ENCODE measurements at places on chromosomes 1 and 21.

- DNase-seq = peak; percentile 76
Measured at GRCh38 chr1:62175568-62176179, 19.0 kb upstream of the L1TD1 start.

DNA sequence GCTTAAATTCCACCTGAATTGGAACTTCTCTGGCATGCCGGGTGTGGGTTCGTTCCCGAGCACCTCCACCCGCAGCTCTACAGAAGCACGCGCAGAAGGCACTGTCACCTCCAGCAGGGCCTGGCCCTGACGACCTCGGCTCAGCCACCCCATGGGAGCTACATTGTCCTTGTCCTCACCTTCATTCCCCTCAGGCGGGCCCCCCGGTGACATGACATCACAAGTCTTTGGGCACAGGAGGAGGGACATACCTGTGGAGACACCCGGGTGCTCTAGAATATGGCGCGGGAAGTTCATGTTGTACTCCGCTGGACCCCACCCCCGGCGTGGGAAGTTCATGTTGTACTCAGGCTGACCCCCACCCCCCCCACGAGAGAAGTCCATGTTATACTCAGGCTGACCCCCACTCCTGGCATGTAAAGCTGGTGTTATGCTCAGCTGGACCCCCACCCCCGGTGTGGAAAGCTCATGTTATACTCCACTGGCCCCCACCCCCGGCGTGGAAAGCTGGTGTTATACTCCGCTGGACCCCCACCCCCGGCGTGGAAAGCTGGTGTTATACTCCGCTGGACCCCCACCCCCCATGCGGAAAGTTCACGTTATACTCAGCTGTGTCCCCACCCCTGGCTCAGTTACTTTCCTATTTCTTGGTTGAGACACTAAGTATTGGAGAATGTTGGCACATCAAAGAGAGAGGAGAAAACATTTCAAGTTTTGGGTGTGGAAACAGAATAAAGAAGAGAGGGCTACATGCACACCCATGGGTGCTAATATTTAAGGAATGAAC, 37.6 kb downstream of the UMODL1 start:
- no peak for DNase-seq

DNA sequence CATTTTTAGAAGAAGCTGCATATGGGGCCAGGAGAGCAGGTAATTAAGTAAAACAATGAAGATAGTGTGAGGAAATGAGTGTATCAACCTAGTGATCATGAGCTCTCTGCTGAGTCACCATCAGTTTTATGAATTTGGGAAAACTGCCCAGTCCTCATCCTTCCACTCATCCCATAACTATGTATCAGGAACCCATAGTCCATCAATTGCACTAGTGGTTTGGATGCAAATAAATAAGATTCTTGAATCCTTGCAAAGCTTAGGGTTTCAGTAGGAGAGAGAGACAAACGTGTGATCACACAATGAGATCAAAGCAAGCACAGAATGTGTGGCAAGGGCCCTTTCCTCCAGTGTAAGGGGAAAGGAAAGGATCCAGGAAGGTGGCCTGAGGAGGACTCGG, 145.6 kb downstream of the ZZZ3 start:
- DNase-seq = no peak

DNA sequence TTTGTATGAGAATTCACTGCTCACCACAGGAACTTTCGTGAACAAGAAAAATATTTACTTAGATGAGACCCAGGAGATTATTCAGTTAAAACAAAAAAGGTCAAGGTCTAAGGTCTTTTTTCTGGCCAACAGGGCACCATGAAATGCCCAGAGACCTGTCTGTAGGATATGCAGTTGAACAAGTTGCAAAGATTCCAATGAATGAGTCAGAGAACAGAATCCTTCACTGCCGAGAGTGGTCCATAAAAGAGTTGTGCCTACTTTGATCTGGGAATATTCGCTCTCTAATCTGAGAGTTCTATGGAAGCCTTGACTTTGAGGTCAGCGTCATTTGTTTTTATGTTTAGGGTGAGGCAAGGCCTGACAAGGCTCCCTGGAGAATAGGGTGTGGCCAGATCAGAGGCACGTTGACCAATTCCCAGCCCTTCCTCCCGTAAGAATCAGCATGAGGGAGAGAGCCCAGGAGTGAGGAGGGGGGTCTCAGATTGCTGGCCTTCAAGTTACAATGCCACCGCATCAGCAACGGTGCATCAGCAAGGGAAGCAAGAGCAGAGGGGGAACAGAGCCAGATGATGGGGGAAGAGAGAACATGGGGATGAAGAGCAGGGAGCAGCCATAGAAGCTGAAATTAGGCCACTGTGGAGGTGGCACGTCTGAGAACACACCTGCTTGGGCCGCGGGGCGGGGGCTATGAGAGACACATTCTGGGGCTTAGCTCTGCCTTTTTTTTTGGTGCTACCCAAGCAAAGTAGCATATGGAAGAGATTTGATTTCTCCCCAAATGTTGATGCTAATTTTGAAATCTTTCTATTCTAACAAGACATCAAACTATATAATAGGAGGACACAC, 206.4 kb upstream of the RAB4A start:
- no peak for DNase-seq

- no peak for DNase-seq
Measured at GRCh38 chr1:102085896-102086295, 89.2 kb upstream of the OLFM3 start.

GRCh38 chr1:101115112-101115511, 89.5 kb upstream of the DPH5 start:
- no peak for DNase-seq

DNA sequence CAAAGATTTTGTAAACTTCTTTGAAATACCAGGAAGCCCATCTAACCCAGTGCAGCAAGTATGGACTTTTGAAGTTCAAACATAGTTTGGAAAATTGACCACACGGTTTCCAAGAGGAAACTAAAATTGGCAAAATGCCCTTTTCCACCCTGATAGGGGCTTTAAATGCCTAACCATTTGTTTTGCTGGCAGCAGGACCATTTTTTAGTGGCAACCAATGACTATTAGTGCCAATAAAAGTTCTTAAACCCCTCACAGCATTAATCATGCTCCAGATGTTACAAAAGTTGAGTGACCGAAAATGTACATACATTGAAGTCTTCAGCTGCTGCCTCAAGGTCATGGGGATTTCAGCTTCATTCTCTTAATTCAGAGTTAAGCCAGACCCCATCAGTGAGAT, 46.4 kb upstream of the ENAH start:
- no peak for DNase-seq

DNA sequence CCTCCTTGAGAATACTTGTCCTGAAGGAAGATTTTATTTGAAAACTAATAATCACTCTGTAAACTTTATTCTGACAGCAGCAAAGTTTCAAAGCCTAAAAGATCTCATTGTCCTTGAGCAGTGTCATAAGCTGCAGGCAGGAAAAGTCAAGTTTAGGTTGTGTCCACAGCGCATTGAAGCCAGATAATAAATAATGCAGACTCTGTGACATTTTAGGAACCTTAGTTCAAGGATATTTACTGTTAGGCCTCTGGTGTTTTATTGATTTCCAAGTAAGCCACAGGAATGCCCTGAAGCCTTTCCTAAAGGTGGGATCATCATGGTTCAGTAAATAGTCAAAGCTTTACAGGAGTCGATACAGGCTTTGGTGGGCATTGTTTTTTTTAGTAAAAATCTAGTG, 356.4 kb upstream of the SGIP1 start:
- no peak for DNase-seq

DNA sequence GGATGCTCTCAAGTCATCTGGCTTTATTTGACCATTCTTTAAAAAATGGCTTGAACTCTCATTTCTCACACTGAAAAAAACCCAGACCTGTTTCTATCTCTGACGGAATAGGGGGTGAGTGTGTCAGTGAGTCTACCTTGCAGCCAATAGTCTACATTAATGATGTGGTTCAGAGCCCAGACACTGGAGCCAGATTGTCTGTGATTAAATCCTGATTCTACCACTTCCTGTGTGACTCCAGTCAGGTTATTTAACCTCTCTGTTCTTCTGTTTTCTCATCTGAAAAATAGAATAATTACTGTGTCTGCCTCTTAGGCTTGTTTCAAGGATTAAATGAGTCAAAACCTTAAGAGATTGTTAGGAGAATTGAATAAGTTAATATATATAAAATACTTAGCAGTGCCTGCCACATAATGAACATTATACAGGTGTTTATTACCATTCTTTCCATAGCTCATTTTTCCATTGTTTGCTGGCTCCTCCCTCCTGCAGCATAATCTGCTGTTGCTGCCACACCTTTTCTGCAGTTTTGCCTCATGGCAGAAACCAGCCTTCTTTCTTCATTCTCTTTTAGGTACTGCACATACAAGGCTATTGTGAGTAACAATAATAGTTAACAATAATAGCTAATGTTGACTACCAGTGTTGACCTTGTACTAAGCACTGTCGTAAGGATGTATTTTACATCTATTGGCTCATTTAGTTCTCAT, 157.6 kb upstream of the IVNS1ABP start:
- no peak for DNase-seq

- DNase-seq = no peak
Measured at GRCh38 chr21:25501462-25501861, 105.8 kb downstream of the MRPL39 start.

GRCh38 chr1:84246213-84246612, 55.3 kb upstream of the SAMD13 start:
- no peak for DNase-seq

GRCh38 chr1:28190996-28191645, 14.6 kb upstream of the PTAFR start:
- DNase-seq = peak; percentile 25

- no peak for DNase-seq
Measured at GRCh38 chr21:33314111-33314510, 10.7 kb upstream of the IFNAR1 start.

DNA sequence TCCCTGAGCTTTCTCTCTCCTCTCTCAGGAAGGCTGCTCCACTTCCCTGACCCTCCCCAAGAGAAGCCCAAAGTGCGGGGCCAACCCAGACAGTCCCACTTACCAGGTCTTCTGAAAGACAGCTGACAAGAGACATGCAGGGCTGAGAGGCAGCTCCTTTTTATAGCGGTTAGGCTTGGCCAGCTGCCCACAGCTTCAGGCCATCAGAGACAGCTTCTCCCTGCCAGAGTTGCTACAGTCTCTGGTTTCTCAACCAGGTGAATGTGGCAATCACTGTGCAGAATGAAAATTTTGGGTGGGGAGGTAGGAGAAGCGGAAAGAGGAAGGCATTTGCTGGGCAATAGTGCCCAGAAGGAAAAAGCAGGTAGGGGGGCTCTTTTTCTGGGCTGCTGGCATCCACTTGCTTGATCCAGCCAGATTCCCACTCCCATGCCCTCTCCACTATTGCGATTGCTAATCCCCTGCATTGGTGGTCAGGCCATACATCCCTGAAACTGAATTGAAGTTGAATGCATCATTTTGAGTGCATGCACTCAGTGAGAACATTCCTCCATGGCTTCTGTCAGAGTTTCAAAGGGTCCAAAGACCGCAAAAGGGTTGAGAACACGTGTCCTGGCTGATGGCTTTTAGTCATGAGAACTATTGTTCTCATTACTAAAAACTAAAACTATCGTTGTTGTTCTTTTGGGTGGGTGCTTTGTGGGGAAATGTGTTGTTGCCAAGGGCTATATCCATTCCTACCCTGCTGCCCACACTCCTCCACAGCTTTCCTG, at the start of gene S100A8:
S100A8 (minus strand) TSS at position 136 of the 773 bp plus-strand sequence. CDS start 538 bp downstream, outside the sequence.
- DNase-seq = no peak

- DNase-seq = peak; percentile 85
Measured at GRCh38 chr1:10694633-10695627, 101.5 kb downstream of the CASZ1 start.

GRCh38 chr1:7680207-7680954, 90.7 kb upstream of the VAMP3 start:
- DNase-seq = peak; percentile 13
